Small intestine (tissue), 16 donors: ENCODE measurements at places on chromosomes 1 and 21.

GRCh38 chr1:58884706-58885661 lies 101.1 kb upstream of the JUN start:
- DNase-seq, result peak; percentile 97

DNA sequence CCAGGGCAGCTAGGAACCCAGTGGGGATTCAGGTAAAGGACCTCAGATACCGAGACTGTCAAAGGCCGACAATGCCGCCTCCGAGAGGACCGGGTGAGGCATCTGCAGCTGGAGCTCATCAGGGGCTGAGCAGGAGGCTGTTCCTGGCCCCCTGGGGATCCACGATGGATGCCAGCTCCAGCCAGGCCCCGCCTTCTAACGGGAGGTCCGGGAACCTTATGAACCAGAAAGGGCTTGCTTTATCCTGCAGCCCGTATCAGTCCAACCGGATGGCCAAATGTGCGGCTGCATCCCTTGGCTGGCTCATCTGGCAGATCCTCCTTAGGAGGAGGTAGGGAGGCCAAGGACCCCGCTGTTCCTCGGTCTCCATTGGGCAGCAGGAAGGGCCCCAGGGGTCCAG lies 32.0 kb downstream of the SLC45A1 start:
- DNase-seq, result no peak

GRCh38 chr1:19006000-19006399 lies 49.5 kb upstream of the IFFO2 start:
- DNase-seq, result no peak

DNA sequence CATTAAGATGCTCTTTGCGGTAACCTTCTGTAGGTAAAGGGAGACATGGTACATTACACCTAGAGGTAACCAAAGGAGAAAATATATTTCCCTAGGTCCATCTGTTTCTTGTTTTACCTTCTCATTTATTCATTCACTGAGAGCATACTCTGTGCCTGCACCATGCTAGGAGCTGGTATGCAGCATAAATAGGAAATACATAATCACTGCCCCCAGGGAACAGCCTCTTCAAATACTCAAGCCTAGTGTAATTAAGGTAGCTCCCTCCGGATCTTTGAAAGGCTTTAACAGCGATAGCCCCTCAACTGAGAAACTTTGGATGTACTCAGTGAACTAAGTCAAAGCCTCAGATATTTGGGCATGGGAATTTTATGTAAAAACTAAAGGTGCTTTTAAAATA lies 123.6 kb downstream of the GABPA start:
- DNase-seq, result no peak

GRCh38 chr1:108190686-108191416 lies 9.3 kb downstream of the SLC25A24 start:
- DNase-seq, result no peak

- DNase-seq, result no peak
These were observed 1.7 kb downstream of the FGR start for GRCh38 chr1:27633298-27633610.

DNA sequence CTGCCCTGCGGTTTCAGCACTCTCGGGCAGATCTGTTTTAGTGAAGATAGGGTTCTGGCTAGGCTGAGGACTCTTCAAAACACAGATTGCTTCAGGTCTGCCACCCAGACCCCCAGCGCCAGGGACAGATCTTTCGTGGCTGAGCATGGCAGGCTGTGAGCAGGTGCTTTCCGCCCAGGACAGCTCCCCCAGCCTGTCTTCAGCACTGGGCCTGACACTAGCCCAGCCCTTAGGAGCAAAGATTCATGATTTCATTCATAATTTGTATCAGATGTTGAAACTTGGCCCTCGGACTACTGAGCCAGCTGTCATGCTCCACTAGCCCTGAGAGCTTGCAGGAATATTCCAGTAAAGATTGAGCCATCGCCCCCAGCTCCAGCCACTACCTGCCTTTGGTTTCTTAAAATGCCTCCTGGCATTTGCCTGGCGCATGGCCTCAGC lies 5.9 kb downstream of the ADPRS start:
- DNase-seq, result no peak

DNA sequence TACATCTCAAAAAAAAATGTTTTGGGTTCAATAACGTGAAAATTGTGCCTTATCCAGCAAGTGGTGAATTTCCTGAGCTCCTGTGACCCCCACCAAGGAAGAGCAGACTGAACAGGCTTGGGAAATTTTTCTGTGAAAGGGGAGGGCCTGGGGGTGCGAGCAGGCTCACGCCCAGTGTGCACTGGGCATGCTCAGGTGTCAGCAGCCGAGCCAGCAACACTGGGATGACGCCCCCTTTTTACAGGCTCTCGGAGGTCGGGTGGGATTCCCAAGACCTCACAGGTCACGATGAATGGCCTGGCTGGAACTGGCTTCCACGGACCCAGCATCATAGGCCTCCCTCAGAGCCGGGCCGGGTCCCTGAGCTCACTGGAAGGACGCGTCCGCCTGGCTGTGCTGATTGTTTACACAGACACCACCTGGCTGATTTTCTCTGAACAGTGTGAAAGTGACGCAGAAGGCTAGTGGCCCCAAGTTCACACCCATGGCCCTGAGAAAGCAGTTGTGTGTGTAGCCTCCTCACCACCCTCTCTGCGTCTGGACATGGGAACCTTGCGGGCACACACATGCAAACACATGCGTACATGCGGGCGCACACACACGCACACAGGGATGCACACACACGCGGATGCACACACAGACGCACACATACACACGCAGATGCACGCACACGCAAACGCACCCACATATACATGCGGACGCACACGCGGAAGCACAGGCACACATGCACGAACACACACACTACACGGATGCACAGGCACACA lies 9.2 kb downstream of the CSTB start:
- peak; percentile 36 for DNase-seq

DNA sequence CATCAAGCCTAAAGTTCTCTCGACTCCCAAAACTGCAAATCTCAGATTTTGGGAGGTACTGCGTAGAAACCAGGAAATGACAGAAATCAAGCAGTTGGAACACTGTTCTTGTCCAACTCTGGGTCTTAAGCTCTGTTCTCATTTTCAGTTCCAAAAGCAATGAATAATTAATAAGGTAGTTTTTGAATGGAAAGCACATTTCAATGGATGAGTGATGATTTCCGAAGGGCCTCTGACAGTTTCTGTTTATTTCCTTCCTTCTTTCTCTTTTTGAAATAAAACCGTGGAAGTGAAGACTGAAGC lies 20.9 kb upstream of the TARBP1 start:
- no peak for DNase-seq

DNA sequence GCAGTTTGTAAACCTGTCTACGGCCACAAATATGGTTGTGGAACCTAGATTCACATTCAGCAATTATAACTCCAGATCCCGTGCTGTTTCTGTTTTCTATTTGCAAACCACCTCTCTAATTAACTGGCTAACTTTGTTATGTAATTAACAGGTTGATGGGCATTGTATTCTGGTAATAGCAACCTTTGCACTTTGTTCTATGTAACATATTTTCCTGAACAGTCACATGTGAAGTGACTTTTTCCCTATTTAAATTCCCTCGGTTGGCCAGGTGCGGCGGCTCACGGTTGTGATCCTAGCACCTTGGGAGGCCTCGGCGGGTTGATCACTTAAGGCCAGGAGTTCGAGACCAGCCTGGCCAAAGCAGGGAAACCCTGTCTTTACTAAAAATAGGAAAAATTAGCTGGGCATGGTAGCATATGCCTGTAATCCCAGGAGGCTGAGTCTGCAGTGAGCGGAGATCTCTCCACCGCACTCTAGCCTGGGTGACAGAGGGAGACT lies 1.4 kb downstream of the ACADM start:
- DNase-seq, result peak; percentile 91

DNA sequence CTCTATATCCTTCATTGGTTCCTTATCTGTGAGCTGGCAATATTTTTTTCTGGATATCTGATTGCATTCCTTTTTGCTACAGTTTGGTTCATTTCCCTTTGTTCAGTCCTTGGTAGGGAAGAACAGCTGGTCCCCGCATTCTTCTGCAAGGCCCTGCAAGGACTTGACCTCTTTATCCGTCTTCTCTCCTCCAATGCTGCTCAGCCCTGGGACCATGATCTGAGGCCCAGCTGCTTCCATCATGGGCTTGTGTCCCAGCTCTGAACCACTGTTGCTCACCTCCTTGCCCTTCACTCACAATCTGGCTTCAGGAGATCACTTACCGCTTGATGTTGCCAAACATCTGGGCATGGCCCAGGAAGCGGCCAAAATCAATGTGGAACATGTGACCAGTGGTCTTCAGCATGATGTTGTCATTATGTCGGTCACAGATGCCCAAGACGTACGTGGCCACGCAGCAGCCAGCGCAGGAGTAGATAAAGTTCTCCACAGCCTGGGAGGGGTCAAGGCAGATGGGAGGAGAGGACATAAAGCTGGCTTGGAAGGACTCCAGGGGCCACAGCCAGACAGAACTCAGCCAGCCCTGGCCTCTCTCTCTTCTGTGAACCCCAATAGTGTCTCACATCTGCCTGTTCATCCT lies 22.6 kb upstream of the PPP1R15B start:
- DNase-seq, result no peak

DNA sequence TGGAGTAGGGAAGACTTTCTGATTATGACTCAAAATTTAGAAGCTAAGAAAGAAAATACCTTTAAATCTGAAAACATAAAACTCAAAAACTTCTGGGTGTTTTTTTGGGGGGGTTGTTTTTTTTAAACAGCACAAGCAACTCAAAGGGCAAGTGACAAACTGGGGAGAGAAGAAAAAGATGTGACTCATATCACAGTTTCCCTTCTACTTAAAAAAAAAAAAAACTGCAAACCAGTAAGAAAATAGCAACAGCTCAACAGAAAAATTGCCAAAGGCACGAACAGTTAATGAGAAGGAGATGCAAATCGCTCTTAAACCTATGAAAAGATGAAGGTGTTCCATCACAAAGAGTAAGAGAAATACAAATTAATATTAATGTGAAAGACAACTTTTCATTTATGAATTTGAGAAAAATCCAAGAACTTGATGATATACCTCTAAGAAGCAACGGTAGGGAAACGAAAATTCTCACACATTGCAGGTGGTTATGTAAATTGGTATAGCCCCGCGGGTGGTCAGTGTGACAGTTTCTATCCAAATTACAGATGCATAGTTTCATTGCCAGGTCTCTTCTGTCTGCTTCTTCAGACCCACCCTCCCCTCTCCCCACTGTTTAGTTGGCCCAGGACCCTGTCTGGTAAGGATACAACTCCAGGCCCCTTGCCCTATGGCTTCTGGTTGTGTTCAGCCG lies 9.0 kb downstream of the IFNAR2 start:
- no peak for DNase-seq
